Fibroblast of skin of right quadriceps (primary cell): ENCODE measurements at places on chromosomes 13 and 19.

- DNase-seq = peak; percentile 31
Observed at GRCh38 chr19:10625003-10625761, at the start of gene SLC44A2. SLC44A2 (plus strand) TSS chr19:10625553; CDS start chr19:10625634, 81 bp downstream.

- no peak for DNase-seq
Observed at GRCh38 chr13:61466280-61466679, 50.6 kb upstream of the PCDH20 start.

DNA sequence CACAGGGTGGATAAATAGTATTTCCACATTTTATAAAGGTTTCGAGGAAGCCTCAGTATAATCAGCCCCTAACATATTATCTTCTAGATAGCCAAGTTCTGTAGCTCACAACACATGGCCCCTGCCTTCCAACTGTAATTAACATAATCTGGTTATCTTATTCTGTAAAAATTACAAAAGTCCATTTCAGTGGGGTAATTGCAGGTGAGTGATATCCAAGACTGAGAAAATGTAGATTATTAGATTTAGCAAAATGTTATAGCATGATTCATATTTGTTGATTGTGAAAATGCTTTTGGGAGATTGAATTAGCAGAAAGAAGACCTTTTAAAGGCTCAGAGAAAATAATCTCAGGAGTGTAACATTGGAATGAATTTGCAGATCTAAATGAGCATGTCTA lies 168.3 kb upstream of the GPC6 start:
- no peak for DNase-seq

DNA sequence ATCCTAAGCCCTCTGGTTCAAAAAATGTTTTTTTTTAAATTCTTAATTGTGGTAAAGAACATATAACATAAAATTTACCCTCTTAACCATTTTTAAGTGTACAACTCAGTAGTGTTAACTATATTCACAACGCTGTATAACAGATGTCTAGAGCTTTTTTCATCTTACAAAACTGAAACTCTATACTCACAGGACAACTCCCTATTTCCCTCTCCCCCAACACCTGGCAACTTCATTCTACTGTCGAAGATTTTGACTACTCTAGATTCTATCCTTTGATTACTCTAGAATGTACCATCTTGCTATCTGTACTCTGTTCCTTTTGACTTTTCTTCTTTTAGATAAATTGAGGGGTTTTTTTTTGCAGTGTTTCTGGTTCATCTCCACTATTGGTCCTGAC lies 200.4 kb downstream of the KLF12 start:
- no peak for DNase-seq

- DNase-seq = no peak
Observed at GRCh38 chr13:113962386-113962785, 11.5 kb downstream of the C13orf46 start.

DNA sequence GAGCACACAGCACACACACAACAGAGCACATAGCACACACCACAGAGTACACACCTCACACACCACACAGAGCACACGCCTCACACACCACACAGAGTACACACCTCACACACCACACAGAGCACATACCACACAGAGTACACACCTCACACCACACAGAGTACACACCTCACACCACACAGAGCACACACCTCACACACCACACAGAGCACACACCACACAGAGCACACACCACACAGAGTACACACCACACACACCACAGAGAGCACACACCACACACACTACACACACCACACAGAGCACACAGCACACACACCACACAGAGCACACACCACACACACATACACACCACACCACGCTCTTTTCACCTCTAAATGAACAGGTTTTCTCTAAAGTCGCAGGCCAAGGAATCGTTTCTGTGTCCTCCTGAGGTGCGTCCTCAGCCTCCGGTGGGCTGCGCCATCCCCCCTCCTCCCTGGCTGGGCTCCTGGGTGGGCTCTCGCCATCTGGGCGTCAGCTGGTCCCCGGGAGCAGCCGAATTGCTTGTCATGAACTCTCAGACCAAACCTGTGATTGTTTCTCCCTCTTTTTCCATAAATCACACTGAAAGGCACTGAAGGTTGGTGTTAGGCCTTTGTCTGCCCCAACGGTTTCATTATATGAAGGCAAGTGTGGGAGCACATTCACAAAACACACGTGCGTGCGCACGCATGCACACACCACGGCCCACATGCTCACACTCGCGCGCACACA lies 37.4 kb downstream of the TMEM255B start:
- no peak for DNase-seq

DNA sequence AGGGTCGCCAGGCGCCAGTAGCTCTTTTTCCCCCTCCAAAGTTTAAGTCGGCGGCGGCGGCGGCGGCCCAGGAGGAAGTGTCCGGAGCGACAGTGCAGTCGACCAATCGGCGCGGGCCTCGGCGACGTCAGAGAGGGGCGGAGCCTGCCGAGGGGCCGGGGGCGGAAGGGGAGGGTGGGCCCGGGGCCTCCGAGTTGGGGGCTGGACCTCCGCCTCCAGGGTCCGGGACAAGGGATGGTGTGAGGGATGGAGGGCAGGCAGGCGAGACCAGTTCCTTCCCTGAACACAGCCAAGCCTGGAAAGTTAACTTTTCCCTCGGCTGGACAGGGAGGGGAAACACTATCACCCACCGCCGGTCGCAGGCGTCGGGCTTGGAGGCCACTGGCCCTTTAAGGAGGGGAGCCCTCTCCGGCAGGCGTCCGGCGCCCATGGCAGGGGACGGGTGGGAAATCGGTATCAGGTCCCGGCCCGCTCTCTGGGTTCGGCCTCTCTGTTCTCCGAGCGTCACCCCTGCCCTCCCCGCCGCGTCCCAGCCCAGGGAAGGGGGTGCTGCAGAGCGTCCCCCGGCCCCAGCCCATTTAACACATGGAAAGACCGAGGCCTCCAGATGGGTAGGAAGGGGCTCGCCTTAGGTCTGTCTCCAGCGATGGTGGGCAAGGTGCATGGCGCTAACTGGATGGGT lies at the start of gene PRKD2:
TSS of gene PRKD2 (minus strand) at position 81 of the 682 bp plus-strand sequence. CDS start 744 bp downstream, outside the sequence.
- DNase-seq = peak; percentile 84

- peak; percentile 95 for DNase-seq
Observed at GRCh38 chr19:5434970-5435641, 20.1 kb upstream of the ZNRF4 start.

DNA sequence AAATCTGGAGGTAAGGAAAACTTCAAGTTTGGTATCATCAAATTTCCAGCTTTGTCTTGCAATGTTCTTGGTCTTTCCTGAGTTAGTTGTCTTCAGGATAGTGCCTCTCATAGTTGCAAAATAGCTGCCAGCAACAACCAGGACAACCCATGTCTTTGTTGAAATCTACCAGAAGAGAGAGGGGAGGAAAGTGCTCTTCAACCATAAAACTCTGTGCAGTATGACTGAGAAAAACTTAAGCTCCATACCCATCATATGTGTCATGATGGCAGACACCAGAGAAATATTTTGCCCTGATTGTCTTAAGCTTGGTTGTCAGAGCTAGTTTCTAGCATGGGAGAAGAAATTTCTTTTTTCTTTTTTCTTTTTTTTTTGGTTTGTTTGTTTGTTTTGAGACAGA lies 103.3 kb downstream of the SPRY2 start:
- peak; percentile 24 for DNase-seq

DNA sequence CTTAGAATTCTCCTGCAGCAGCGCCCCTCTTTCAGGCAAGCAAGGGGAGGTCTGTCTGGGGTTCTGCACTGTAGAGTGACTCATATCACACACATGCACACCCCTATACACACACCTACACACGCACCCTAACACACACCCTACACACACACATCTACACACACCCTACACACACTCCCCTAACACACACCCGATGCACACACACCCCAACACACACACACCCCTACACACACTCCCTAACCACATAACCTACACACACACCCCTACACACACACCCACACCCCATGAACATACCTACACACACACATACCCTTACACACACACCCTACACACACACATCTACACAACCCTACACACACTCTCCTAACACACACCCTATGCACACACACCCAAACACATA lies 493.2 kb downstream of the IRS2 start:
- DNase-seq = no peak

- DNase-seq = no peak
Observed at GRCh38 chr19:18611327-18612050, 1.2 kb upstream of the TMEM59L start.

GRCh38 chr13:28610996-28611395 lies 47.9 kb upstream of the POMP start:
- DNase-seq = no peak

- no peak for DNase-seq
Observed at GRCh38 chr19:5669212-5669611, 11.1 kb downstream of the MICOS13 start.

- no peak for DNase-seq
Observed at GRCh38 chr13:69109891-69110525, 997.6 kb upstream of the ATXN8OS start.

GRCh38 chr13:30972888-30973377 lies 40.5 kb downstream of the TEX26 start:
- peak; percentile 92 for DNase-seq

DNA sequence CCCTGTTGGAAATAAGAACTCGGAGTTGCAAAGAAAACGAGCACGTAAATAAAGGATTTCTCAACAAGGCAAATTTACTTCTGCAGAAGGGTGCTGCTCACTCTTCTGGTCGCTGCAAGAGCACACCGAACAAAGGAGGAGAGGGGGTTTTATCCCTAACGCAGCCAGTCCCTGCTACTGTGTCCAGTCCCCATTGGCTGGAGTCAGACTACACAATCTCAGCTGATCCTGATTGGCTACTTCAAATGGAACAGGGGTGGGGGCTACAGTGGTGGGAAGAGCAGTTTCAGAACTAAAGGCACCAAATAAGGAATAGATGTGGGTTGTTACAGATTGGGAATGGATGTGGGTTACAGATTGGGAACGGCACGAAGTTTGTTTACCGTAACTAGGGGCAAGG lies 63.9 kb upstream of the MCF2L start:
- no peak for DNase-seq

DNA sequence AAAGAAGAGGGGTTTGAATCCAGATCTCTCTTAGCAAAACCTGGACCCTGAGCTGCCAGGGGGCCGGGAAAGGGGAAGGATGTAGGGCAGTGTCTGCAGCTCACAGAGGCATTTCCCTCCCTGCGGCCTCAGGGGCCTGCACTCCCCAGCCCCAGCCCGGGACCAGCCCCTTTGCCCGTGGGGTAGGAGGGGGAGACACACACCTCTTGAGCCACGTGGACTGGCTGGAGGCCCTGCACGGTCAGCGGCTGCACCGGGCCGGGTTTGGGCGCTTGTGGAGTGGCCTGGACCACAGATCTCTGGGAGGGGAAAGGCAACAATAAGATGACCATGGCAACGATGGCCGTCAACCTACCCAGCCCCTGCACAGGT lies 26.9 kb downstream of the RFX1 start:
- no peak for DNase-seq

DNA sequence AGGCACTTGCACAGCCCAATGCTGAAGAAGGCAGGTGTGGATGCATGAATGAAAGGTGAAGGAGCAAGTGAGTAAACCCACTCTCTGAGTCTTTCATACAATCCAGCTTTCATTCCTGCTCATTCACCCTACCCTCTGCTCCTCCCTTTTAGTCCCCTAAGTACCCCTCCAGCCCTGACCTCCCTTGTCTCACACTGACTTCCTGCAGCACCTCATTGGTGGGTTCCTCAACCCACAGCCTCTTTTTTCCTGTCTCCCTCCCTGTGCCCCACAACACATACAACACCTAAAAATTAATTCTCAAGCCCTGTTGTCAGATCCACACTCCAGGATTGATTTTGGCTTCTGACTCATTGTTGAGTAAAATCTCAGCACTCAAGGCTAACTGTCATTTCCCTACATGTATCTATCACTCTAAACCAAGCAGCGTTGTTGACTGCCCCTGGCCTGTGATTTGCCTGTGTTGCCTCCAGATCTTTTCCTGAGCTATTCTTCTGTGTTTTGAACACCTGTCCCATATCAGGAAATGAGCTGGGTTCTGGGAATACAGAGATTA lies 177.3 kb upstream of the SERP2 start:
- no peak for DNase-seq

DNA sequence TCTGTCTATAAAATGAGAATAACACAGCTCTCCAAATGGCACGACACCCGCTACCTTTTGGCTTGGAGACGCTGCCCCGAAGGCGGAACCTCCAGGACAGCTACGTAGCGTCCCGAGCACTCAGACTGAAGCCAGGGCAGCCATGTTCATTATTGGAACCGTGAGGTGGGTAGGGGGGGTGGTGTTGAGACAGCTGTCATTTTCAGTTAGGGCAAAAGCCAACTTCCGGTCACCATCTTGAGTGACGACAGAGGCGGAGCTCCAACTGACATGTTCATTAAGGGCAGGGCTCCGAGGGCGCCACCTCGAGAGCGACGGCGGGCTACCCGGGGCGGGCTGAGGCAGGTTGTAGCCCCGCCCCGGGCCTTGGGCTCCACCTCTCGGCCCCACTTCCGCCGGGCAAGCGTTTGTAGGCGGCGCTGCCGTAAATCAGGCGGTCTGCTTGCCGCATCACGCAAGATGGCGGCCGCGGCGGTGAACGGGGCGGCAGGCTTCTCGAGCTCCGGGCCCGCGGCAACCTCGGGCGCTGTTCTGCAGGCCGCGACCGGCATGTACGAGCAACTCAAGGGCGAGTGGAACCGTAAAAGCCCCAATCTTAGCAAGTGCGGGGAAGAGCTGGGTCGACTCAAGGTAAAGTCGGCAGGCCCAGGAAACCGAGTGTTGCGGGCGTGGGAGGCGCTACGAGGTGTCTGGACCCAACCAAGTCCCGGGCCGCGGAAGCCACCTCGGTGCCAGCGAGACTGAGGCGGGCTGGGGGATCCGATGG lies at the start of gene PSMD8:
TSS of gene PSMD8 (plus strand) at position 240 of the 766 bp plus-strand sequence. CDS start at position 271, 31 bp downstream.
- DNase-seq = peak; percentile 98

GRCh38 chr13:26956522-26957142 lies 196.0 kb upstream of the GPR12 start:
- no peak for DNase-seq

GRCh38 chr13:50481936-50482335 lies 361.6 kb downstream of the DLEU7 start:
- no peak for DNase-seq

GRCh38 chr19:17794731-17795494 lies at the start of gene B3GNT3:
B3GNT3 (plus strand) TSS chr19:17795138; CDS start chr19:17807808, 12,670 bp downstream.
- DNase-seq = no peak

- DNase-seq = no peak
Observed at GRCh38 chr19:43644181-43644580, 4.5 kb upstream of the CADM4 start.

DNA sequence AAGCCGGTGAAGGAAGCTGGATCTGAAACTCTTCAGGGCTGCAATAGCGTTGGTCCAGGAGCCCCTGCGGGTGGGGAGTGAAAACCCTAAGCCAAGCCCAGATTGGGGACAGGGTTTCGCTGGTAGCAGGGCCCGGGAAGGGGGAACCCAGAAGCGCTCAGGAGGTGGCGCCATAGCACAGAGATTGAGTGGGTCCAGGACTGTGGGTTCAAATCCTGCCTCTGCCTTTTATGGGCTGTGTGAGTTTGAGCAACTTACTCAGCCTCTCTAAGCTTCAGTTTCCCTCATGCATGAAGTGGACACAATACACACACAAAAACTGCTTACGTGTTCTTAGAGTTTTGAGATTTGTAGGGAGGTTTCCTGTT lies 8.3 kb upstream of the SYCN start:
- DNase-seq = peak; percentile 5
